Activated T-helper 9 cell treated with anti-CD3 and anti-CD28 coated beads, Interleukin-2, amount 50 U/mL, for 16 hours (primary cell): ENCODE measurements at places on chromosomes 13 and 19.

GRCh38 chr13:60690604-60691003 is 293.6 kb downstream of the TDRD3 start:
- no peak for DNase-seq

DNA sequence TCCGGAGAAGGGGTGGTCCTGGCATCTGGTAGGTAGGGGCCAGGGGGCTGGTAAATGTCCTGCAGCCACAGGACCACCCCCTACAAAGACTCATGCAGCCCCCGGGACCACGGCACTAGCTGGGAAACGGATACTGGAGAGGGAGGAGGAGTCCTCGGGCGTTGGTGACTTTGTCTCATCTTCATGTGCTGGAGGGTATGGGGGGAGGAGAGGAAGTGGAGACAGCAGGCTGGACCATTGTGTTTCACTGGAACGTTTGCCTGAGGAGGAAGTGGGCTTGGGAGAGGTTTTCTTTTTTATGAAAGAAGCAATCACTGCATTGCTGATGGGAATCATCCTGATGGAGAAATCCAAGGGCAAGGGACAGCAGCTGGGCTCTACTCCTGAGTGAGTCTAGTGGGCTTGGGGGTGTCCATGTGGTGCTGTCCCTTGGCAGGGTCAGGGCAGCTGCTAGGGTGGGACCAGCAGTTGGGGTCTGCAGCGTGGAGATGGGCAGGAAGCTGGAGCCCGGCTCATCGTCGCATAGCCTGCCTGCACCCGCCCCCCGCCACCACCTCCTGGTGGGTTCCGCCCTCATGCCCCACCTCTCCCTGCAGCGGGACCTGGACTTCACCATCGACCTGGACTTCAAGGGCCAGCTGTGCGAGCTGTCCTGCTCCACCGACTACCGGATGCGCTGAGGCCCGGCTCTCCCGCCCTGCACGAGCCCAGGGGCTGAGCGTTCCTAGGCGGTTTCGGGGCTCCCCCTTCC is 1.7 kb upstream of the ADM5 start:
- DNase-seq, result no peak

- DNase-seq, result no peak
Measured at GRCh38 chr13:21365574-21365973, 93.5 kb downstream of the ZDHHC20 start.

- DNase-seq, result no peak
Measured at GRCh38 chr19:48183356-48183755, 12.9 kb downstream of the ZSWIM9 start.

- no peak for DNase-seq
Measured at GRCh38 chr19:35341565-35342225, 6.0 kb upstream of the FFAR1 start.
